ENCODE measurements at places on chromosomes 3 and 15.

GRCh38 chr3:28590216-28590615 lies 241.6 kb upstream of the AZI2 start:
- no peak for DNase-seq

DNA sequence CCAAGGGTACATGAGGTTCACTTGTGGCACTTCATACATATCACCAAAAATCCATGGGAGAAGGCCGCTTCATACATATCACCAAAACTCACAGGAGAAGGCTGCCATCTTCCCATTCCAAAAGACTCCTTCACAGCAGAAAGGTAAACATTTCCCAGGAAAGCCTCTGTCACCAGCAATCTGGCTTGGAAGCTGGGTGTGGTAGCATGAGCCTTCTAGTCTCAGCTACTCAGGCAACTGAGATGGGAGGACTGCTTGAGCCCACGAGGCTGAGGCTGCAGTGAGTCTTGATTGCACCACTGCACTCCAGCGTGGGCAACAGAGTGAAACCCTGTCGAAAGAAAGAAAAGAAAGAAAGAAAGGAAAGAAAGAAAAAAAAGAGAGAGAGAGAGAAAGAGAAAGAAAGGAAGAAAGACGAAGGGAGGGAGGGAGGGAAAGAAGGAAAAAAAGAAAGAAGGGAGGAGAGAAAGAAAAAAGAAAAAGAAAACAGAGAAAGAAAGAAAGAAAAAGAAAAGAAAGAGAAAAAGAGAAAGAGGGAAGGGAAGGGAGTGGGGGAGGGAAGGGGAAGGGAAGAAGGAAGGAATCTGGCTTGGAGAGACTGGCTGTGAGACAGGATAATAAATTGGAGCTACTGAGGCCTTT lies 7.2 kb downstream of the LRIG1 start:
- DNase-seq: no peak

- no peak for DNase-seq
These were observed 15.6 kb upstream of the ARPP19 start for GRCh38 chr15:52584414-52584813.

DNA sequence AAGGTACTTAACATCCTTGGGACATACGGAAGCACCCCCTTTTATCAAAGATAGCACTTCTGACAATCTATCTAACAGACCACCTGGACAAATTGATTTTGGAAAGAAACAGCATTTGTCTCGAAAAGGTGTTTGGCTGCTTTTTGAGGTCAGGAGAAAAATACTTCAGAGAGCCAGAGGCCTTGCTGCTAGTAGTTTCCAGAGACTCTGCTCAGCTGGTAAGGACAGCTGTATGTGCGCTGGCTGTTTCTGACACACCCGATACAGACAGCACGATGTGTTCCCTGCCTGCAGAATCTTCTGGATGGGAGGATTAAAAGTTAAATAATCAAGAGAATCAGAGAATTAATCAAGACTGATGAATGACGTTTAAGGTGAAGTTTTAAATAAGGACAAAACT lies 15.6 kb upstream of the GYG1 start:
- DNase-seq: no peak

- no peak for DNase-seq
These were observed 520 bp downstream of the GREM1 start for GRCh38 chr15:32718227-32718820.

GRCh38 chr3:52471371-52472238 lies 16.2 kb downstream of the NISCH start:
- no peak for DNase-seq
